Stimulated activated CD4-positive, alpha-beta T cell treated with anti-CD3 and anti-CD28 coated beads, Interleukin-15, amount 100 ng/mL, for 1 hour (primary cell): ENCODE measurements at places on chromosomes 16 and 17.

GRCh38 chr16:75105306-75106061 lies 11.1 kb downstream of the LDHD start:
- DNase-seq: no peak

DNA sequence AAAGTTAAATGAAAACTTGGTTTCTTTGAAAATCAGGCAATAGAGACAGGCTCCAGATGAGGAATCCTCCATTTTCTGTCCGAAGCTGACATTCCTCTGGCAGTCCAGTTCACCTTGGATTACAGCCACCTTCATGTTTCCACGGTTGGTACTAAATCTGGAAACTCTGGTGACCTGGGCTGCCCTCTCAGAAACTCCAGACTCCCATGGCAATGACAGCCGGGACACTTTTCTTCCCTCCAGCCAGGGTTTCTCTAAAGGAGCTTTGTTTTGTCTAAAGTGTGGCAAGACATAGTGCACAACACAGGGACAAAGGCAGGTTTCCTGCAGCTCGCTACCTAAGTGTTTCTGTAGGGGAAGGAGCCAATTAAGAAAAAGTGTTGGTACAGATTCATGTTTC lies 36.0 kb downstream of the CLUAP1 start:
- DNase-seq: no peak

- DNase-seq: no peak
Measured at GRCh38 chr16:79717333-79718137, 117.0 kb upstream of the MAF start.

GRCh38 chr16:4649744-4650442 lies 25.3 kb downstream of the MGRN1 start:
- no peak for DNase-seq

GRCh38 chr16:17409894-17410293 lies 60.9 kb downstream of the XYLT1 start:
- no peak for DNase-seq

DNA sequence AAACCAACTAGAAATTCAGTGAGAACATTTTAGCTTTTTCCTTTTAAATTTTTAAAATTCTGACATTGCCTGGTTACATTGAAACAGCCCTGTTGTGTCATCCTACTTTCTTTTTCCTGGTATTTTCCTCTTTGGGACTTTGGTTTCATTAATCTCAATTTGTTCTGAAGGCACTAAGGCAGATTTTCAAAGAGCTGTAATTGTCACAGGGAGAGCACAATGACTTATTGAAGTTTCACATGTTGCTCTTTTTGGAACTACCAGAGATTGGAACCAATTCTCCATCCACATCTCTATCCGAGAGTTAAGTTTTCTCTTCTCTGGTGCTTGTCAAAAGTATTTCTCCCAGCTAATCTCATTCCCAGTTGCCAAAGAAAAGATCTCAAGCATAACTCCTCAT lies 144.7 kb upstream of the TBX2 start:
- no peak for DNase-seq

GRCh38 chr16:1560153-1560552 lies 26.7 kb downstream of the TMEM204 start:
- no peak for DNase-seq

DNA sequence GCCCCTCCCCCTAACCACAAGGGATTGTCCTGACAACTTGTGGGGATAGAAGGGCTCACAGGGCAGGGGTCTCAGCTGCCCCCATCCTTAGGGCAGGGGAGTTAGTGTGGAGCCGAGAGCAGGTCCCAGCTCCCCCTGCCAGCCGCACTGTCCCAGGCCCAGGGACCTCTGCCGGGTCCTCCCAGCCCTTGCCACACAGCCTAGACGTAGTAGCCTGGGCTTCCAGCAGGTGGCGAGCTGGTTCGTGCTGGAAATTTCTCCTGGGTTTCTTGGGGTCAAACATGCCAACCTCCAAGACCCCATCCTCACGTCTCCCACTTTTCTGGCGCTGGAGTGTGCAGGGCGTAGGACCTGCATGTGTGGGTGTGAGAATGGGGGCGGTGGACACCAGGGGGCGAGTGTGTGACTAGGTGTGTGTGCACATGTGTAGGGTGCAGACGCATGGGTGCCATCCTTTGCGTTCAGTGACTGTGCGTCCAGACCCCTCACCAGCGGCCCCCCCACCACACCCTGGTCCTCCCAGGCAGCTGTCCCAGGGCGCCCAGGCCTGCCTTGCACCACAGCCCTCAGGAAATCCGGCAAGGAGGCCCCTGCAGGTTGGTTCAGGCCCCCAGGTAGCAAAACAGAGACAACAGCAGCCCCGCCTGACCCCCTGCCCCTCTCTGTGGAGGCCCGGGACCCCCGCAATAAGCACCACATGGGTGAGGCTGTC lies 29.5 kb downstream of the SBK1 start:
- DNase-seq: no peak

- no peak for DNase-seq
Measured at GRCh38 chr17:63455417-63455816, 9.3 kb upstream of the CYB561 start.

GRCh38 chr17:77451894-77452852 lies 311.4 kb downstream of the SEC14L1 start:
- no peak for DNase-seq

GRCh38 chr17:67041531-67041930 lies 2.8 kb upstream of the CACNG1 start:
- no peak for DNase-seq

DNA sequence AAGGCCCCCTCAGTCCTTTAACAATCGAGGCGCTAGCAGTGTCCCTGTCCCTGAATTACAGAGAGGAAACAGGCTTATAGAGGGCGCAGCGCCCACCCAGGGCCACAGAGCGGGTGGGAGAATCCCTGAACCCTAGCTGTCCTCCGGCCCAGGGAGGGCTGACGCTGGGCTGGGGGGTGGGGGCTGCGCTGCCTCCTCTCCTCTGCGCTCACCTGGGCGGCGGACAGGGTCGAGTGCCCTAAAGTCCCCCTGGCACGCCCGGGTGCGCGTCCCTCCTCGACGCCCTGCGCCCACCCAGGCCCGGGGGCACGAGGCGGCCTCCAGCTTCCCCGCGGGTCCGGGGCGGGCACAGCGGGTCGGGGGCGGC lies 200.4 kb upstream of the N4BP1 start:
- DNase-seq: no peak

DNA sequence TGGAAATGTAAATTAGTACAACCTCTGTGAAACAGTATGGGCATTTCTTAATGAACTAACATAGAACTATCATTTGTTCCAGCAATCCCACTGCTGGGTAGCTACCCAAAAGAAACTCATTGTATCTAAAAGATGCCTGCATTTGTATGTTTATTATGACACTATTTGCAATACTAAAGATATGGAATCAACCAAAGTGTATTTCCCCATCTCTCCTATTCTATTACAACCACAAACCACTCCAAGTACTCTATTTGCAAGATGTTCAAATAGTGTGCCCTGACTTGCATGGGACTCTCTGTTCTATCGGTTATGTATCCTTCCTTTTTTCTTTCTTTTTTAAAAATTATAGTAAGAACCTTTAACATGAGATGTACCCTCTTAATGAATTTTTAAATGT lies 845.2 kb downstream of the CDH11 start:
- DNase-seq: no peak

GRCh38 chr17:19492141-19492540 lies 41.5 kb upstream of the SLC47A1 start:
- no peak for DNase-seq

- no peak for DNase-seq
Measured at GRCh38 chr17:63571632-63572310, 21.5 kb downstream of the DCAF7 start.

DNA sequence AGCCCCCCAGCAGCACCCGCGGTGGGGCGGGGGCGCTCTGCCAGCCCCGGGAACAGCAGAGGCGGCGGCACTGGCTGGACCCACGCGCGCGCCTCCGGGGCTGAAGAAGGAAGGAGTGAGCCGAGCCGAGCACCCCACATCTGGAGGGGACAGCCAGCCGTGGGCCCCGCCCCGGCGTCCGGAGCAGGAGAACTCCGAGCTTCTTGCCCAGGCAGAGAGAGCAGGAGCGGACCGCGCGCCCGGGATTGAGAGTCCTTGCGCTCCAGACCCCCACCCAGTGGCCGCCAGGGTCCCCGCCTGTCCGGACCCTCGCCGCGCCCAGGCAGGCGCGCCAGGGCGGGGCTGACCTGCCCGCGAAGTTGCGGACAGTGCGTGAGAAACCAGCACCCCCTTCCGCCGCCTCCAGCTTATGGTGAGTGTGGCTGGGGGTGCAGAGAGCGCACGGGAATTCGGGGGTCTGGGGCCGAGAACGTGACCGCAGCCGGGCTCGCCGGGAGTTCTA lies 921.9 kb upstream of the EEF2KMT start:
- no peak for DNase-seq

DNA sequence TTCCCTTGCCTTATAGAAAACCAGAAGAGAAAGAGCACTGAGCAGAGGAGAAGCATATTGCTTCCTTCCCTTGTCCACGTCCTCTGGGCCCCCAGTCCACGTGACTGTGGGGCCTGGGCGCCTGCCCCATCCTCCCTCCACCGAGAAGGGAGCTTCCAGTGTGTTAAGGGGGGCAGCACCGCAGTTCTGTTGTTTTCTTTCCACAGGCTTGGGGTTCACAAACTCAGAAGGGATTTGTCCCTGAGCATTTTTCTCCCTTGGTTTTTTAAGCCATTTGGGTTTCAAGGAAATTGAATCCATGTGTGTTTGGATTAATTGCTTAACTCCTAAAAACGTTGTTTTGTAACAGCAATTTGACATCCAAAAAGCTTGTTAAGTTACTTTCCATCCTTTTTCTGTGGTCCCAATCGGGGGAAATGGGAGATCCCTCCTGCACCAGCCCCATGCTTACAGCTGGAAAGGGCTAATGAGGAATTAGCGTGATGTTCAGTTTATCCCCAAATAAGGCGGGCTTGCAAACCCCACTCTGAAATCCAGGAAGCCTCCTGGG lies 347.5 kb upstream of the TNRC6C start:
- DNase-seq: no peak

DNA sequence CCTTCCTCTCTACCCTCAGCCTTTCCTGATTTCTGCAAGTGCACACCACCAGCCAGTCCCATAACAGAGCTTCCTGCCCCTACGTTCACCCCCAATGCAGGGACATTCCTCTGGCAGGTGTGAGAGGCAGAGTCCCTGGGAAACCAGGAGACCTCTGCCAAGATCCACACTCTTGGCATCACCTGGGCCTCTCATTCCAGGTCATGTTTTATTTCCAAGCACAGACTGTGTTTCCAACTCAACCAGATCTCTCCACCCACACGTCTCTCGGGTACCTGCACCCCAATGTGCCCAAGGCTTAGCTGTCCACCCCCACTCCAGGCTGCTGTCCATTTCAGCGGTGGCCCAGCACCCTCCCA lies 21.0 kb upstream of the PHB1 start:
- no peak for DNase-seq

- DNase-seq: no peak
Measured at GRCh38 chr17:21303441-21304065, 19.0 kb downstream of the MAP2K3 start.

DNA sequence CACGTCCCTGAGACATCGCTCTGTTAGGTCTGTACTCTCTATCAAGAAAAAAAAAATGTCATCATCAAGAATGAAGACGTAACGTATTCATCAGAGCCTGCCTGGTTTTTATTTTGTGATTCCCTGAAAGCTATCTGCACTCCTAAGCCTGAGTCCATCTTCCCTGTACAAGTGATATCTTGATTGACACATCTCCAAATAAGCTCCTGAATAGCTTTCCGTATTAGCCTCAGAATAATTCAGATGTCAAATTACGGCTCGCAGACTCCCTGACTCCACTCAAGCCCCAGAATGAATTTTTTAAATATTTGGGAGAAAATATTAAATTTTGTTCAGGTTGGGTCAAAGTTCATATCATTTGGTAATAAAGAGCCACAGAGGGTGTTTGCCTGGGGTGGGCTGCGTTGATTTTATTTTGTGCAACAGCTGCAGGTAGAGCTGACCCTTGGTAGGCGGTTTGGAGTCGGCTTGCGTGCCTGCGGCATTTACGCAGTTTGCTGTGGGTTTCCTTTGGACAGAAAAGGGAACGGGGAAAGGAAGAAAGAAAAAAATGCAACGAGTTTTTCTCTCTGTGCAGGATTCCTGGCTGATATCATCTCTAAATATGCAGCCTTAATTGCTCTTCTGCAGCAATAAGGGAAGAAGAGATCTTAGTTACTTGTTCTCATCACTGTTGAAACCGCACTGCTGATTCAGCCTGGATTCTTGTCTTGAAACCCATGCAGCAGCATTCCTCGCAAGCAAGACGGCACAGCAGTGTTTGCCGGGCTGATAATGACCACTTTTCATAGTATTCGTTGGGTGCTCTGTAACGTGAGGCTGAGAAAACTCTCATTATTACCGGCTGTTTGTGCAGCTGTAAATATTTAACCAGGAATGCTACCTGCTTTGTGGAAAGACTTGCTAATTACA lies 114.7 kb downstream of the IRX3 start:
- DNase-seq: no peak

GRCh38 chr17:71530248-71530647 lies 590.6 kb upstream of the SOX9 start:
- DNase-seq: no peak

DNA sequence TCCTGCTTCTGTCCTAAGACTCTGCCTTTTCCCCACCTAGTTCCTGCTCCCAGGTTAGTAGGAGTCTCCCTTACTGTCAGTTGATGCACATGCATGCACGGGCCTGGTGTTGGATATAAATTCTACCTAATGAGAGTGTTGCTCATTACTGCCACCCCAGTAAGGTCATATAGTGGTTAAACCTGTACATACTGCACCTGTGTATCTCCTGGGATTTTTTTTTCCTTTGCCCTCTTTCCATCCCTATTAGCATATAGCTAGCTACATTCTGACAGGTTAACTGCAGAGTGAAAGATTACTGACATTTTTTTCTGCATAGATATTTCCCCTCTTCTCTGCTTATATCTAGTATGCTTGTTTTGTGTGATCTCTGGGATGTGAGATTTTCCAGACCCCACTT lies 201.5 kb upstream of the PIRT start:
- no peak for DNase-seq

DNA sequence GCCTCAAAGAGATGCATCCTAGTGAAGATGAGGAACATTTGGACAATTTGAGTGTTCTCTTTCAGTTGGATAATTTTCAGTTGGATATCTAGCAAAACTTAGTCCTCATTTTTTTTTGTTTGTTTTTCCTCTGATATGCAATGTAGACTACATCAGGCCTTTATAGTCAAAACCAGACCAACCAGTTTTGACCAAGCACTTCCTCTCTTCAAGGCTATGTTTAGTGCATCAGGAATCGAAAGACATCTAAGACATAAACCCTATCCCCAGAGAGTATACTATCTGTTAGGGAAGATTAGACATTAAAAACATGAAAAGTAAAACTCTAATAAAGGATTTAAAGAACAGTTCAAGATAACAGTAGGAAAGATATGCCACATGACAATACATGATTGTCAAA lies 256.1 kb downstream of the IRX3 start:
- no peak for DNase-seq

DNA sequence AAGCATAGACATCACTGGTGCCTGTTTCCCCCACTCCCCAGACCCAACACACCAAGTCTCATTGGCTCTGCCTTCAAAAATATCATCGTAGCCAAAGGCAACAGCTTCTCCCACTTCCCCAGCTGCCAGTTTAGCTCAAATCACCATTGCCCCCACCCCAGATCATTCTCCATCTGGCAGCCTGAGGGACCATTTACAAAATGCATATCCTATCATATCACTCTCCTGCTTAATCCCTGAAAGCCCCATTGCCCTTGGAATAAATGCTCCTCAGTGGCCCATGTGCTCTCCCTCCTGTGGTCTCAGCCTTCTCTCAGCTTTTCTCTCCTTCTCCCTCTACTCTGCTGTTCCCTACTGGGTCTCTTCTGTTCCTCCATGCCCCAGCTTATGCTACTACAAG lies 68.3 kb downstream of the CACNG3 start:
- DNase-seq: no peak
